ENCODE measurements at places on chromosomes 1 and 21.

GRCh38 chr1:20184997-20185833, 681 bp upstream of the UBXN10 start:
- DNase-seq: no peak

- DNase-seq: no peak
Measured at GRCh38 chr1:236810018-236810417, 14.9 kb downstream of the MTR start.

DNA sequence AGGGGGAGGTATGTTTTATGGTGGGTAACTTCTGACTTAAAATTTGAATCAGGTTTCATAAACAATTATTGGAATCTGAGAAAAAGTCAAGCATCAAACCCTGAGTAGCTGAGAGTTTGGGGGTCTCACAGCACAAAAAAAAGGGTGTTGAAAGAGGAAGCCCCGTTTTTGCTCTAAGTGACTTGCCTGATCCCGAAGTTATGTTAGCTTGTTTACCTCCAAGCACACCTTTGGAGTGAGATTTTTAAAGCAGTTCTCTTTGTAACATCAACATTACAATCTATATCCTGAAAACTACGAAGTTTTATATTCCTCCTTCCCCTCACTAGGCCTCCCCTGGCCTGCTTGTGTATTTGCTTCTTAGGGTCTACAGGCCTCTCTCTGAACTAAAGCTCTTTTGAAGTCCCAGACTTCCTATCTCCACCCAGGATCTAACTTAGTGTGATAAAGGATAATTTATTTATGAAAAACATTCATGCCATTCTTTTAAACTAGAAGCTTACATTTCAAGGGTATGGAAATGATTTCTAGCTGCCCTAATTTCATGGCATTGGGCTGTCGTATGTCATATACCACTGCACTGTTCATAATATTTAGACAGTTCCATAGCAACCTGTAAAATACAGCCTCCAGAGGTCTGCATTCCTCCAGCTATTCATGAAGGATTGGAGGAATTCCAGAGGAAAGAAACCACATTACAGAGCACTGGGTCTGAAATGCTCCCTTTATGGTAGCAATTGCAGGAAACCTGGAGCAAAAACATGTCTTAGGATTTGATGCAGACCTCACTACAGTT, 36.1 kb upstream of the RGS1 start:
- no peak for DNase-seq

DNA sequence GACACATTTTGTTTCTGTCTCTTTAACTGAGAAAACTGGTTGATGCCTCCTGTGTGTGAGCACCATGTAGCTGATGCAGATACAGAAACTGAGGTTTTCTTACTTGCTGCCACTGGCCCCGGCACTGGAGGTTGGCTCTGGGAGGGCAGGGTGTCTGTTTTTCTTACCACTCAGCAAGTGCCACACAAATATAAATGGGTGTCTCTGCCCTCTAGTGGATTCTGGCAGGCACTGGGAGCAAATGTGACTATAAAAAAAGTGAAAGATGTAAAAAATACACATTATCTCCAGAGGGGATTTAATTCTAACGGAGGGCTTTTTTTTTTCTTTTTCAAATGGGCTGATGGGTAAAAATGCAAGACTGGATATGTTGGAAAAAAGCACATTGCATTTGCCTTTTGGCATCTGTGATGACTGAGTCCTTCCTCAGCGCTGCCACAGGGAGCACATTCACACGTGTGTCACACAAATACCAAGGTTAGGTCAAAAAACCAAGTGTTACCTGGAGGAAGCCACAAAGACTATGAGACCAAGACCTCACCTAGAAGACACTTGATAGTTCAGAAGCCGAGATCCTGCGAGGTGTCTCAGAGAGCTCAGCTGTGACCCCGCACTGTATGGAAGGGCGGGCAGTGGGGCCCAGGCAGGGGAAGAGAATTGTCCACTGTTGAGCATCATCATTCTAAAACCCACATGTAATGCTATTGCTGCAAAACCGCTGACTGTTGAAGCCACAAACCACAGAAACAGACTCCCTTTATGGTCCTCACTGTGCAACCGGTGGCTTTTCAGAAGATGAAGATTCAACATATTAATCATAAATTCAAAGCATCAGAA, 18.9 kb downstream of the PGBD2 start:
- no peak for DNase-seq

DNA sequence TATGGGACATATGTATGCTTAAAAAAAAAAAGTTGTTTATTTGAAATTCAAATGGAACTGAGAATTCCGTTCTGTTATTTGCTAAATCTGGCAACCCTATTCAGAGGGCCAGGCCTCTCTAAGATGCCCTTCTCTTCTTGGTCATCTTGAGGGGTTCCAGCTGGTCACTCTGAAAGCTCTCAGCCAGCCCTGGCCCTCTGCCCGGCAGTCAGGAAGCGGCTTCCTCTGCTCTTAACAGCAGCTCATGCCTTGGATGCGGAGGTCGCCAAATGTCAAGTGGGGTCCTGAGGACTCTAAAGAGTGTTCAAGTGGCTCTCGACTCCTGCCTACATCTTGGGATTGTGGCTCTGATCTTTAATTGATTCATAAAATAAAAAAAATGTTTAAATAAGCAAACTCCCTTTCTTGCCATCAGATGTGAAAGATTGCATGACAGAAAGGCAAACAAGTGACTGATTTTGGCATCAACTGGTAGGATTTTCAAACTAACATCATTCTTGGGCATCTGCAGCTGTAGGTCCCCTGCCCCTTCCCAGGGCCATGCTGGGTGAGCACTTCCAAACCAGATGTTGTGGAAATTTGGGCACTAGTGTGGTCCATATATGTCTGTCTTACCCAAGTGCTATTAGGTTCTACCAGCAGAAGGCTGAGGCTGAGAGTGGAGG, 130.8 kb downstream of the PRDM2 start:
- DNase-seq: no peak

DNA sequence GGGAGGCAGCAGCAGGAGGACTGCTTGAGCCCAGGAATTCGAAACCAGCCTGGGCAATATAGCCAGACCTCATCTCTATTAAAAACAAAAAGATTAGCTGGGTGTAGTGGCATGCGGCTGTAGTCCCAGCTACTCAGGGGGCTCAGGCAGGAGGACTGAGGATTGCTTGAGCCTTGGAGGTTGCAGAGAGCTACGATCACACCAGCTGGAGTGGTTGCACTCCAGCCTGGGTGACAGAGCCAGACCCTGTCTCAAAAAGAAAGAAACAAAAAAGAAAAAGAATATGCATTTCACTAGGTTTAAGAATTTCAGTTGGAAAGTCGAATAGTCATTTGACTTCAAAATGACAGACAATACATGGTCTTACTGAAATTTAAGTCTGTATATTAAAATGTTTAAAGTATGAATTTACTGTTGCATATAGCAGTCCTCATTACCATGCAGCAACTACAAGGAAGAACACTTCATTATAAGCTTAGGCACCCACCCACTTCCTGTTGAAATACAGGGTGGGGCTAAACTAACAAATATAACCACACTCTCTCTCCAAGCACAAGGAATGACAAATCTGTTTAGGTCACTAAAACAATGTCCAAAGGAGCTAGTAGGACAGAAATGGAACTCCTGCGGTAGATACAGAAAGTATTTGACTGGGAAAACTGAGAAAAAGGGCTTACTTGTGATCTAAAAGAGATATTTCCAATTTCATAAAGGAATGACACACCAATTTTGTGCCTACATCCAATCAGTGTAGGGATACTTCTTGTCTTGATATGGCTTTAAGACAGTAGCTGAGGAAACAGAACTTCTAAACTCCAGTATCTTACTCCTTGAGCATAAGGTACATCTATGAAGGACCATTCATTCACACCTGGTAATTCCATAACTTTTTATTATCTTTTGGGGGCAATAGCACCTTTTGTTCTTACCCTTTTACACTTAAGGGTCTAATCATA, 44.1 kb downstream of the GPR3 start:
- DNase-seq: no peak

- DNase-seq: peak; percentile 91
Measured at GRCh38 chr1:47432071-47433036, 5.5 kb upstream of the FOXD2 start.

- no peak for DNase-seq
Measured at GRCh38 chr21:45241357-45241756, 46.3 kb downstream of the POFUT2 start.

DNA sequence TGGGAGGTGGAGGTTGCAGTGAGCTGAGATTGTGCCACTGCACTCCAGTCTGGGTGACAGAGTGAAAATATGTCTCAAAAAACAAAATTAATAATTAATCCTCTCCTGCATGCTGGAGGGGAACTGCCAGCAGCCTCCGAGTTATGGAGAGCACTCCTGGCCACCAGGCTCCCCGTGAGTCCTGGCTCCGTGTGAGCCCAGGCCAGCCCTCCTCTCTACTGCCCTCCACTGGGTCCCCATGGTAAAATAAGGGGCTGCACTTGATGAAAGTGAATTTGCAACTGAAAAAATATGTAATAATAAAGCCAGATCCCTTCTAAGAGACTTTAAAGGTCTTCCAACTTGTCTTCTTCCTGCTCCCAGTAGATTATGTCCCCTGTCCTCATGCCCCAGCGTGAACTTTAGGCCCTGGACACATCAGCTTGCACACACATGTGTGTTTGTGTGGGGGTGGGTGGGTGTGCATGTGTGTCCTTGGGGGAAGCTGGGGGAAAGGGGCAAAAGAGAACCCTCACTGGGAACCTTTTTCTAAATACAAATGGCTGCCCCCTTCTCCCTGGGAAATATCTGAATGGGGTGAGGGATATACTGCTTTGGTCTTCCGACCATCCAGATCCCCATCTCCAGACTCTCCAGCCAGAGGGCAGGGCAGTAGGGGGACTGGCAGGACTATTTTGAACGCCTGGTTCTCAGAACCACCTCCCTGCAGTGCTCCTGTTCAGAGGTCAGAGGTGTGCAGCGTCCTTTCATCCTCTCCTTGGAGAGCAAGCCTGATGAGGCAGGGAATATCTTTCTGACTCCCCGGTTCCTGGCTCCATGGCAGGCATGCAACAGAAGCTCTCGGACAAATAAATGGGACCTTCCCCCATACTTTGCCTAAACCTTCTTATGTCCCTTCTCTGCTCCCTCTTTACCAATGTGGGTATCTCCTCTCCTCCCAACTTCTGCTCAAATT, 26.2 kb downstream of the NEK2 start:
- DNase-seq: no peak

DNA sequence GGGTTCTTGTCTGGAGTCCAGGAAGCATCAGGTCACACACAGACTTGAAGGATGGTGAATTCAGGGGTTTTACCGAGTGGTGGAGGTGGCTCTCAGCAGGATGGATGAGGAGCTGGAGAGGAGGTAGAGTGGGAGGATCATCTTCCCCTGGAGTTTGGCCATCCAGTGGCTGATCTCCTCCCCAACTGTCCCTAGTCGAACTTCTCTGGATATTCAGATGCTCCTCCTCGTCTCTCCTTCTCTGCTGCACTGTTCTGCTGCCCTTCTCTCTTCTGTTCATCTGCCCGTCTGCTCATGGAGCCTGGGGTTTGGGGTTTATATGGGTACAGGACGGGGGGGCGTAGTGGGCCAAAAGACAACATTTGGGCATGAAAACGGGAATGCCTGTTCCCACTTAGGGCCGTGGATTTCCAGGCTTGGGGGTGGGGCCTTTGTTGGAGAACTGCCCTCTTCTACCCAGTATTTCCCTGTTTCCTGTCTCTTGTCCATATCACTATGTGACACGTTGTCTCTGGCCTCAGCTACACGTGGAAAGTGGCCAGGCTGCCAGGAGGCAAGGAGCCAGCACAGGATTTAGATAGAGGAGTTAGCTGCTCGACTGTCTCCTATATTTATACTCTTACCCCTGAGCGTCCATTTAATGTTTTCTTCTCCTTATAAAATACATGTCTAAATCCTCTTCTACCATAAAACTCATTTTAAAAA, 76.7 kb downstream of the SIPA1L2 start:
- DNase-seq: peak; percentile 66

GRCh38 chr1:89754518-89754917, 66.3 kb upstream of the LRRC8D start:
- no peak for DNase-seq
